ENCODE measurements at places on chromosomes 13 and 19.
A peak's percentile ranks its signal among the peaks of the same experiment; 100 is the strongest.

DNA sequence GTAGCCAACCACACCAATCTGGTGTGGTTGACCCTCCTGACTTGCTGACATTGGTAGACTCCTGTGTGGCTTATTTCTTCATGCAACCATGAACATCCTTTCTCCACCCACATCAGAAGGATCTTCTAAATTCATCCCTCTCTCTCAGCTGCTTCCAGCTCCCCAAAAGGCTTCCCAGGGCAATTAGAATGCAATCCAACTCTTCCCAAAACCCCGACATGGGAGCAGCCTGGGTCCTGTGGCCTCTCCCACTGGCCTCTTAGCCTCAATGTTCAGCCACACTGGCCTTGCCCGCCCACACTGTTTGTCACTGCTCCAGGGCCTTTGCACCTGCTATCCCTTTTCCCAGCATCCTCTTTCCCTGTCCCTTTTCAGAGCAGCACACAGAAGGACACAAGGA is 199.8 kb upstream of the SGCG start:
- DNase-seq, result no peak

DNA sequence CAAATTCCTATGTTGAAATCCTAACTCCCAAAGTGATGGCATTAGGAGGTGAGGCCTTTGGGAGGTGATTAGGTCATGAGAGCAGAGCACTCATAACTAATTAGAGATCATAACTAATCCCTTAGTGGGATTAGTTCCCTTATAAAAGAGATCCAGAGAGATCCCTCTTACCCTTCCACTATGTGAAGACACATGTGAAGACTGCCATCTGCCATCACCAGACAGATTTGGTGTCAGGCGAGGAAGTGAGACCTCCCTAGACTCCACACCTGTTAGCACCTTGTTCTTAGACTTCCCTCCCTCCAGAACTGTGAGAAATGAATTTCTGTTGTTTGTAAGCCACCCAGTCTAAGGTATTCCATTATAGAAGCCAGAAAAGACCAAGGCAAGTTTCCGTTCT is 112.2 kb downstream of the NDFIP2 start:
- DNase-seq, result no peak

DNA sequence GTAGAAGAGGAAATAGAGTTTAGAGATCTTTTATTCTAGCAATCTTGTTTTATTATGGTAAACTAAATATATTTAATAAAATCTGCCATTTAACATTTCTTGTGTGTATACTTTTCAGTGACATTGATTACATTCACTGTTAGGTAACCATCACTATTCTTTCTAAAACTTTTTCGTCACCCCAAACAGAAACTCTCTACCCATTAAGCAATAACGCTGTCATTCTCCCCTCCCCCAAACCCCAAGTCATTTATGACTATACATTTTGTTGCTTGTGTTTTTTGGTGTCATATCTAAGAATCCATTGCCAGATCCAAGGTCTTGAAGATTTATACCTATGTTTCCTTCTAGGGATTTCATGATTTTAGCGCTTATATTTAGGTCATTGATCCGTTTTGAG is 10.6 kb downstream of the URI1 start:
- no peak for DNase-seq

DNA sequence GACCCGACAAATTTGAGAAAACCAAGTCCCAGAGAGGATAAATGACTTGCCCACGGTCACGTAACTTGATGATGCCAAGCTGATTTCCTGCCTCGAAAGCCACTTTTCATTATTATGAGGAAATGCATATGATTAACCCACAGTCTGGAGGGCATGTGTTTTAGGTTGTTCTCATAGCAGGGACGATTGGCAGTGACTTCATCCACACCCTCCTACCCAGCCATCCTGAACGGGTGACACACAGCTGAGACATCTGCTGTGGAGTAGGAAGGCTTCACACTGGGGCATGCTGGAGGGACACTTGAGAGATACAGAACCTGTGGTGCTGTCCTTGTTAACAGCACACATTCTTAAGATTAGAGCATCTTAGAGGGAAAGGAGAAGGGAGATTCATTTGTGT is 65.4 kb upstream of the WDFY2 start:
- DNase-seq, result no peak

DNA sequence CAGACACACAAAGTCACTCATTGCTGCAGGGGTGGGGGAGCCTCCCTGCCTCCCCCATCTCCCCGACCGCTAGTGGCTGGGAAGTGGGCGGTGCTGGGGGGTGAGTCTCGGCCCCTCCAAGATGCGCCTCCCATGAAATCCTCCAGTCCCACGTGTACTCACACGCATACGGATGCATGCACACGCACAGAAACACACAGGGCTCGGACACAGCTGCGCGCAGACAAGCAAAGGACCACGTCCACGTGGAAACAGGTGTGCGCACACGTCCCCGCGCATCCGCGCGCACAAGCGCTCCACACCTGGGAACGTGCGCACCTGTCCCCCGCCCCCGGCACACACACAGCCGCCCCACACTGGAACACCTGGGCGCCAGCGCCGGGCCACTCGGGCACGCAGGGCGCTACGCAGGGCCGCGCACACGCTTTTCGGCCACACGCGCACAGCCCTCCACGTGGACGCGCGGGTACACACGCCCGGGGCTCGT is 687 bp downstream of the MATK start:
- peak; percentile 45 for DNase-seq

DNA sequence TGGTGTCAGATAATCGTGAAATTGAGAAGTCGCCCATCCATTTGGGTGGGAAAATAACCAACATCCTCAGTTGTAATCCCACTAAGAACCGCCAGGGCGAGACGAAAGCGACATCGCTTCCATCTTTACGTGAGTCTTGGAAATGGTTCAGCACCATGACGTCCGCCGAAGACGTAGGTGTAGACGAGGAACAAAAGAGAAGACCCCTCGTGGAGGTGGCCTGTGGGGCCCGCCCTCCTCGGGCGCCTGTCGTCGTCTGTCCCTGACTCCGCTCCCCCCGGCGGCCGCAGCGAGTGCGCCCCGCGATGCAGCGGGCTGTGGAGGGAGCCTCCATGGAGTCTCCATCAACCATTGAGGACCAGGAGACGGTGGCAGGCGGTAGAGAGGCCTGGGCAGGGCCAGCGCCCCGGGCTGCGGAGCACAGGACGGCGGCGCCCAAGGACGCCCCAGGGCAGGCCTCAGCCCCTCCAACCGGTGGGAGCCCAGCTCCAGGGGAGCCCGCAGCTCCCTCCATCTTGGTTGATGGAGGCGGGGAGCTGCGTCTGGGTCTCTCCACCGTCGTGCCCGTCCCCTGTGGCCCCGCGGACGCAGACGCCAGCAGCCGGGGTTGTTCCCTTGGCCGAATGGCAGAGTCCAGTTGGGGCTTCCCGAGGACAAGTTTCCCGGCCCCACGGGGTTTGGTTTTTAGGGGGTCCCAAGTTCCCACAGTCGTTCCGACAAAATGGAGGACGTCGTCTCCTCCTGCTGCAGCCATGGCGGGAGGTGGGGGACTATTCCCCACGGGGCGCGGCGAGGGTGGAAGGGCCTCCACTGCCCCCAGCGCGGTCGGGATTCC is 990 bp upstream of the ZMYM2 start:
- peak; percentile 85 for DNase-seq

DNA sequence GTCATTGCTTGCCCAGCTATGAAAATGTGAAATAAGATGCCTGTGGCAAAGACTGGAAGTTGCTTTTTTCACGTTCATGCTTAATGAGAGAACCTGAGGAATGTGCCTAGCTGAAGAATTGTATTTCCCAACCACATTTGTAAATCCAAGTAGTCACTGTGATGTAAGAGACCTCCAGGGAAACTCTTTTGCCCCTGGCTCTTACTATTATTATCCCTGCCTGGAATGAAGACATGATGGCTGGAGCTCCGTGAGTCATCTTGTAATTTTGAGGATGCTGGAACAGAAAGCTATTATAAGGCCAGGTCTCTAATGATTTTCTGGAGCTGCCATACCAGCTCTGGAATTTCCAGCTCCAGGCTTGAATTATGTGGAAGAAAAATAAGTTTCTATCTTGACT is 894.3 kb downstream of the DIAPH3 start:
- DNase-seq, result no peak

All from activated naive CD8-positive, alpha-beta T cell treated with anti-CD3 and anti-CD28 coated beads for 36 hours (primary cell).